ENCODE measurements at places on chromosomes 12 and 14. TPM values are rescaled to one million over a fixed set of nuclear protein-coding genes. Genes with fewer than 3 reads are reported as not detected.

DNA sequence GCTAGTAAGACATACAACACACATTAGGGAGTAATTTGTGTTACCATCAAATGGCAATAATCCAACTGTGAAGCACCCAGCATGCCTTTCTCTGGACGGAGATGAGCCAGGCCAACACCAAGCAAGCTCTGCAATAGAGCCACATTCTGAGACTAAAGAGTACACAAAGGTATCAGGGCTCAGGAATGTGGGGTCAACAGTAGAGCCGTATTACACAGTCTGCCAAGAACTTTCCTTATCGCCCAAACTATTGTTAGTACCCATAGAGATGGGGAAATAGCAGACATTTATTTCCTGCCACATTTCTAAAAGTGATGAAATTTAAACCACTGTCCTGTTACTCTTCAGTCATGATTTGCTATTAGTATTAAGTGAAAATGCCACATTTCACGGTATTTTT lies 113.7 kb downstream of the BMP4 start:
- DNase-seq, result no peak

GRCh38 chr14:85618390-85618789 lies 88.4 kb downstream of the FLRT2 start:
- no peak for DNase-seq

DNA sequence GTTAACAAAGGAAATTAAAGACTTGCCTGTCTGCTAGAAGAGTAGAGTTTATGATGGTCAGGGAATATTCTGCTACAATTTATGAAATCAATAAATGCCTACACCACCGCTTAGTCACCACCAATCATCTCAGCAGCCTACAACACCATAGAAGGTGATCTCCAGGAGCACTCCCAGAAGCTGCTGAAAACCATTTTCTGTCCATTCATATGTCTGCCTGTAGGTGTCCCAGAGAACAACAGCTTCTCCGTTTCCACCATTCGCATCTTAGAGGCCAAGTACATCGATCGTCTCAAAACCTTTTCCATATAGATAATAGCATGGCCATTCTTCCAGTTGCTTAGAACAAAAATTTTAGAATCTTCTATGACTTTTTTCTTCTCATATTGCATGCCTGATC lies 303.4 kb downstream of the KCNC2 start:
- no peak for DNase-seq

ADCY4 gene
- polyA plus RNA-seq, result 17.2 TPM

LPAR5 gene
- 0.75 TPM for polyA plus RNA-seq

LALBA gene
- polyA plus RNA-seq, result not detected

- DNase-seq, result no peak
Observed at GRCh38 chr12:19654650-19655376, 215.5 kb downstream of the AEBP2 start.

GRCh38 chr12:65655074-65655493 lies 169.2 kb upstream of the HMGA2 start:
- no peak for DNase-seq

- DNase-seq, result no peak
Observed at GRCh38 chr14:52692248-52692962, 3.0 kb downstream of the ERO1A start.

- no peak for DNase-seq
Observed at GRCh38 chr12:6215932-6216494, 15.8 kb downstream of the CD9 start.

- no peak for DNase-seq
Observed at GRCh38 chr12:40197590-40197989, 27.2 kb upstream of the LRRK2 start.

CLEC6A gene
- polyA plus RNA-seq, result 0.15 TPM

- no peak for DNase-seq
Observed at GRCh38 chr14:55533960-55534359, 46.0 kb upstream of the KTN1 start.

ARHGAP9 gene
- polyA plus RNA-seq, result 1.9 TPM

NAB2 gene
- polyA plus RNA-seq, result 40.7 TPM

KCNMB4 gene
- polyA plus RNA-seq, result 25.1 TPM

SLCO1C1 gene
- polyA plus RNA-seq, result 0.71 TPM

DNA sequence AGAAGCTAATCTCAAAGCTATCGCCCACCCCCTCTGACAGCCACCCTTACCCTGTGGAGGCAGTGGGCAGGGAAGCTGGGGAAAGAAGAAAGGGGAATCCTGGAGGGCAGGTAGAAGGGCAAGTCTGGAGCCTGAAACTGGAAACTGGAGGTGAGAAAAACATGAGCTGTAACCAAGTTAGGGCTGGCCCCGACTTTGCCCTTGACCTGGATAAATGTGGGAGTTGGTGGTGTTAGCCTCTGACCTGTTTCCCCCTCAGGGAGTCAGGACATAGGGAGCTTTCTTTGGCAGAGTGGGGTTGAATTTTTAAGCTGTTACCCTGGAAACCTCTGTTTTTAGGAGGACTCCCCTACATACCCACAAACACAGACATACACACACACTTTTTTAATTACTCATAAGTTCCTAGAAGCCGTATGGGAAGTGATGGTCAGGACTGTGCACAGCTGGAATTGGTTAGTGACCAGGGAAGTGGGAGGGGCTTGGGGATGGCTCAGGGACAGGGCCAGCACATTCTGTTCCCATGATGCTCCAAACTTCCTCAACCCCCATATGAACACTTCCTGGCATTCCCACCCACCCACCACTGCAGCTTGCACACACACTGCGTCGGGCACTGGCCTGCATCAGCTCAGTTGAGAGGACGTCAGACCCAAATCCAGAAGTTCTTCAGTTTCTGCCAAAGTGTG lies 5.0 kb upstream of the MMP19 start:
- DNase-seq, result peak; percentile 51

RPS6KA5 gene
- 8.1 TPM for polyA plus RNA-seq

DNA sequence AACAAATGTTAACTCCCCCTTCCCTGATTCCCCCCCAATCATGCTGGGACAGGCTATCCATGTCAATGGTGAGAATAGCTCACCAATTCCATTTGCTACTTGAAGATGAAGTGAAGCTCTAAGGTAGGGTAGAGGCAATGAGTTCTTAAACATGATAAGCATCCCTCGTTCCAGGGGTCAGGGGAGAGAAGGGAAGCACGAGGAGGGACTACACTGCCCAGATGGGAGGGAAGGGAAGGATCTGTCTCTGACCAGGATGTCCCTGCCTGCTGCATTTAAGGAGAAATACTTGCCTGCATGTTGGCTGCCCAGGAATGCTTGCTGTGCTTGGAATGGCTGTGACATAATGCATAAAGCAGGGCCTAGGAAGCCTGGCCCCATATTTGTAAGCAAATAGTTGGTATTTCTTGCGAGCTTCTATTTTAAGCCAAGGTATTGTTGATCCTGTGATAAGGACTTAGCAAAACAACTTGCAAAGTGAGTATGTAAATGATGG lies 155.1 kb downstream of the CEP83 start:
- no peak for DNase-seq

VSX2 gene
- polyA plus RNA-seq, result 0.08 TPM

NAV3 gene
- 9.0 TPM for polyA plus RNA-seq

- peak; percentile 52 for DNase-seq
Observed at GRCh38 chr12:124837958-124838803, 25.5 kb downstream of the SCARB1 start.

- no peak for DNase-seq
Observed at GRCh38 chr14:97159124-97159523, 361.9 kb downstream of the VRK1 start.

GRCh38 chr12:549476-550082 lies 89.8 kb downstream of the B4GALNT3 start:
- DNase-seq, result no peak

DNA sequence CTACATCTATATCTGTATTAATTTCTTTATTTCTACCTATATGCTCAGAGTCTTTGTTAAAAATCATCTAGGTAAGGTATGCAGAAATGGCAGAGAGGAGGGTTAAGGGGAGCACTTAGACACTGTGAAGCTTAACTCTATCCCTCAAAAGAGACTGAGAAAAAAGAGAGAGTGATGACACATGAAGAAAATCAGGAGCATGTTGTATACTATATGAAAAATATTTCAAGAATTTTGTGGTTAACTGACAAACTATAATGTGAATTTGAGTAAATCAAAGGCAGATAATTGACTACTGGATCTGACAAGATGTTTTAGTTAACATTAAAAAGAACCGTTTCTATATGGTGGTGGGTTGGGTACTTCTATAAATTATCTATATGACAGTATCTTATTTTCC lies 1814.2 kb upstream of the SEL1L start:
- no peak for DNase-seq

GRCh38 chr12:109053382-109054123 lies 1.2 kb downstream of the USP30 start:
- DNase-seq, result no peak

MAGOHB gene
- polyA plus RNA-seq, result 46.6 TPM

GRCh38 chr14:66965831-66966230 lies 223.4 kb upstream of the GARIN2 start:
- no peak for DNase-seq

VASH1 gene
- polyA plus RNA-seq, result 32.3 TPM

PLA2G1B gene
- 0.49 TPM for polyA plus RNA-seq

TTC7B gene
- polyA plus RNA-seq, result 45.2 TPM

DNA sequence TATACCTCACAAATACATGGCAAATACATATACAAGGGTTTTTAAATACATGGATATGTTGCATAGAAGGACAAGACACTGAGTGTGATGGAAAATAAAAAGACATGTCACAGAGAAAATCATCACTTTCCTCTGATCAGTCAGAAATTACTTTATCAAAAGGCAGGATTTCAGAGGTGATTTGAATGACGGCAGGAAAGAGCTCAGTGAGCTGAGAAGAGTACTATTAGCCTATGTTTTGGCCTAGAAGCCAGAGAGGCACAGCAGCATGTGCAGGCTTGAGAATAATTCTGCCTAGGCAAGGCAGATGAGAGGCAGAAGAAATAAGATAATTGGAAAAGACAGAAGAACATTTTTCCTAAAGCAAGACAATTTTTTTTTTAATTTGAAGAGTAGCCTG lies 94.9 kb downstream of the BCAT1 start:
- no peak for DNase-seq

GPR84 gene
- 0.11 TPM for polyA plus RNA-seq

GRCh38 chr14:100850841-100851585 lies 25.1 kb downstream of the MEG3 start:
- DNase-seq, result no peak

Measured in right renal cortex interstitium (tissue), 3 donors.